Astrocyte of the cerebellum (primary cell): ENCODE measurements at places on chromosomes 3 and 15.

GRCh38 chr3:26118165-26118564 lies 328.3 kb downstream of the OXSM start:
- no peak for DNase-seq

- no peak for DNase-seq
Measured at GRCh38 chr15:56749982-56750381, 16.7 kb upstream of the ZNF280D start.

DNA sequence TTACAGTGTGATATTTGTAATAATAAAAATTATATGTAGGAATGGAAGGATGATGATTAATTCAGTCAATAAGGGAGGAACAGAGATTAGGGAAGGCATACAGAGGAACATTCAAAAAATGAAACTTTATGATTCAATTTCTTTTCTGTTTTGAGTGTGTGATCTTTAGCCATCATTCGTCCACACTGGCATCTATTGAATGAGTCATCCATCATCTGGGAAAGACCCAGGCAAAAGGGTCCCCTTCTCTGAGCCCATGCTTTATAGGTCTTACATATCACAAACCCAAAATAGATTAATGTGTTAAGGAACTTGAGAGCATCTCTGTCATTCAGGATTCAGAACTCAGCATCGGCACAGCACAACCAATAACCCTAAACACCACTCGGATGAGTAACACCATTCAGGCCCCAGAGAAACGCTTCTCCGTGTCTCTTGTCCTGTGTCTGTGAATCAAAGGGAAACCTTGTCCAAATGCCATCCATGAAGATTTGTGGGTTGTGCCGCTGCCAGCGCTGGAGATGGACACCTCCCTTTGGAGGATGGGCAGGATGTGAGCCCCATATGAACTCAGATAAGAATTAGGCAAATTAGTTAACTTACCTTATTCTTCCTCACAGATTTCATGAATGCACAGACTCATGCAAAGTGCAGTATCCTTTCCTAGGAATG lies 21.7 kb upstream of the TPM1 start:
- no peak for DNase-seq

DNA sequence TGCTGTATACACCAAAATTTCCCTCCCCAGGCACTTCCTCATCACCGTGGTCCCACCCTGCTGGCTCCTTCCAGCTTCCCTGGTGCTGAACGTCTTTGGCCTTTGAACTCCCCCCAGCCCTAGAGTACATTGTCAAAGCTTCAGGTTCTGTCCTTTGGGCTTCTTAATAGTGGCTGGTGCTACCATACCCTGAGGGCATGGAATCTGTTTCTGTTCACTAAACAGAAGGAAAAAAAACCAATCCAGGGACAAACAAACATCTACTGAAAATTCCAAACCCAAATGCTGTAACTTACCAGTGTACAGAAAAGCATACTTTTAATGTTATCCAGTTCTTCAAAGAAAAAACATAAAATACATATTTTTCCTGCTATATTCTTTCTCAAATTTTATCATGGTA lies 148.7 kb downstream of the MYLK start:
- no peak for DNase-seq

- no peak for DNase-seq
Measured at GRCh38 chr15:34233614-34234013, 8.8 kb downstream of the EMC4 start.

- DNase-seq = peak; percentile 39
Measured at GRCh38 chr3:53134631-53135232, 4.5 kb upstream of the RFT1 start.

DNA sequence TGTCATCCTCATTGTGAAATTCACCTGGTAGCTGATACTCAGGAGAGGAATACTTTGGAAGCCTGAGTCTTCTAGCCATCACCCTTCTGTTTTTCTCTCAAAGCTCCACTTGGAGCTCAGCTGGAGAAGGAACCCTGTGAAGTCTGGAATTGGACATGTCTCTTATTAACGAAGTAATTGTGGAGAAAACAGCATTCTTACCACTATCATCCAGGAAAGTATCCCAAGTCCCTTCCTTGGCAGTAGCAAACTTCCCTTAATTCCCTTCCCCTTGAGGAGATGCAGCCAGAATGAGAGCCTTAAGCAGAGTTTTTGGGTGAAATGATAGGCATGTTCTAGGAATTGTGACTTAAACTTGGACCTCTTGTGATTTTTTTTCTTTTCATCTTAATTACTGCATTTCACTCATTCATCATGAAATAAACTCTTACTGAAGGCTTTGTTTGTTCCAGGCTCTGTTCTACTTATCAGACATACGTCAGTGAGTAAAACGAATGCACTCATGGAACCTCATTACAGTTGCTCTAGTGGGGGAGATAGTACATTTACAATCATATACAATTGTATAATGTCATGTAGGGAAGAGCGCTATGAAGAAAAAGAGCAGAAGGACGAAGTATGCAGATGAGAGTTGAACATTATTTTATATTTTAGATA lies 30.5 kb upstream of the TCF12 start:
- no peak for DNase-seq

GRCh38 chr15:99291643-99292042 lies 40.4 kb downstream of the LRRC28 start:
- no peak for DNase-seq

DNA sequence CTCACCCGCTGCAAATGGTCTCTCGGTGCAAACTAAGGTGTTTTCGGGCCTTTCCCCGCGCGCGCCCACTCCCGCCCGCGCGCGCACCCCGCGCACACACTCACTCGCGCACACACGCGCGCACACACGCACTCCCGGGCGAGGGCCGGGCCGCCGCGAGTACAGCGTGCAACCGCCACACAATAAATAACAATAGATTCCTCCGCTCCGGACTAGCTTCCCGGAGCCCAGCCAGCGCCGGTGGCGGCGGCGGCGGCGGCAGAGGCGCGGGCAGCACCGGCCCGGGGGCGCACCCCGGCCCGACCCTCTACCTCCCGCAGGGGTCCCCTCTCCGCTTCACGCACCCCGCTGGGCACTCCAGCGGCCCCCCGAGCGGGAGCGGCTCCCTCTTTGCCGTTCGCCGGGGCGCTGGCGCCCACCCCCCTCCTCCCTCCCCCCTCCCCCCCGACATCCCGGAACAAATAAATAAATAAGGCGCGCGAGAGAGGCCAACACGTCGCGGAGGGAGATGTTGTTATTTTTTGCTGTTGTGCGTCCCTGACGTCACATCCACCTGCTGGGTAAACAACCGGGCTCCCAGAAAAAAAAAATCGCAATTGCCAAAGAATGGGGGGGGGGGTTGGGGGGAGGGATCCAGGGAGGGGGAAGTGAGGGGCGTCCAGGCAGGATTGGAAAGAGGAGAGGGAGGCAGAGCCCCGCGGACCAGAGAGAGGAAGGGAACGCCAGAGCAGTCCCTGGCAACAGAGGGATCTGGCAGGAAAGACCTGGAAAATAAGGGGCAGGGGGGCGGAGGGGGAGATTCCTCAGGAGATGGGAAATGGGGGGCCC lies at the start of gene FOXP1:
Gene FOXP1 (minus strand): TSS at position 163 of the 828 bp plus-strand sequence. CDS start 385,347 bp downstream, outside the sequence.
- DNase-seq = no peak

DNA sequence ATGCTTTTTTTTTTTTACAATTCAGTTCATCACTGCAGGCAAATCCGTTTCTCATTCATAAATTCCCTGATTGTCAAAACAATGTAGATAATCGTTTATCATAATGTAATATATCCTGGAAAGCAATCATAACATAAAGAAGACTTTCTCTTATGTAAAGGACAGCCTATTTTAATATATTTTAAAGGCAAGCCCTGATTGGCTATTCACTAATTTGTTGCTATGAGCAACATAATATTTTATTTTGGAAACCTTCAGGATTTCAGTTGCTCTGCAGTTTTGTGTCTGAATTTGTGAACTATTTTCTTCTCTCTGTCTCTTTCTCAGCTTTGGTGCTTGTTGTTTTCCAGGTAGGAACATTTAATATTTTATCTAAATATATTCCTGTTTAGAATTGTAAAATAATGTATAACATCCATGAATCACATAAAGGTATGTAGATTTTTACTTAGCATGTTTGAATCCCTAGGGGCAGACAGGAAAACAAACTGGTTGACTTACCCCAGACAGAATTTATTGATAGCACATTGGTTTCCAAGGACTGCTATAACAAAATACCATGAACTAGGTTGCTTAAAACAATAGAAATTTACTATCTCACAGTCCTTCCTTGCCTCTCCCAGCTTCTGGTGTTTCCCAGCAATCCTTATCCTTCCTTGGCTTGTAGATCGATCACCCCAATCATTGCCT lies 253.5 kb downstream of the CDIN1 start:
- no peak for DNase-seq

DNA sequence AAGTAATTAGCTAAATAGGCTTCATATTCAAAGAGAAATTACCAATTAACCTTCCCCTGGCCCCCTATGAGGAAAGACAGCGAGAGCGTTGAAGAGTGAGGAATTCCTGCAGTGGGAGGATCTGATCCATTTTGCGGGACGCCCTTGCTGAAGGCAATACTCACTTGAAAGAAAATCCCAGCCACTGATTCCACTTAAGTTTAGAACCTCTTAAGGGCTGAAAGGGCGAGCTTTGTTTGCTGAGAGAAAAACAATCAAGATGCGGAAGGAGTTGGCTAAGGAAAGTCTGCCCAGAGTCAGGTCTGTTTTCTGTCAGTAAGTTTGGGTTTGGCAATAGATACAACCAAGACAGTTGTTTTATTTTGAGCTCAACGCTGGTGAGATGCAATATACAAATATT lies 102.8 kb upstream of the GBE1 start:
- no peak for DNase-seq

DNA sequence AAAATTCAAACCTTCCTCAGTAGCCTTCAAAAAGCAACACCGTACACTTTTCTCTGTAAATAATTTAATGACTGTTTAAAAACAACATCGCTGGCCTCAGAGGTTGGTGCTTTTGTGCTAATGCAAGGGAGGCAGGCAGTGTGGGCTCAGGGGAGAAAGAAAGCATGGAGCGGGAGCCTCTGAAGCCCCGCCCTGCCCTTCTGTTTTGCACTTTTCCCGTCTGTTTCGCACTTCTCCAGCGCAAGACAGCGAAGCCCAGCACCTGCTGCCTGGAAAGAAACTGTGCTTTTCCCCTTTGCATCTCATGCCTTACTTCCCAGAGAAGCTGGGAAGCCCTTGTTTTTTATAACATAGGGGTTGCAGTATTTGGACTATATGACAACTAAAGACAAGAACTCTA lies 23.1 kb downstream of the TRPM1 start:
- DNase-seq = no peak
